ENCODE measurements at places on chromosomes 12 and 14. TPM values are rescaled to one million over a fixed set of nuclear protein-coding genes. Genes with fewer than 3 reads are reported as not detected.

Gene CAPS2
- 32.6 TPM for total RNA-seq

Gene TGM1
- 20.9 TPM for total RNA-seq

Gene B3GNT4
- total RNA-seq: 0.30 TPM

Gene PYGL
- total RNA-seq: 50.0 TPM

DNA sequence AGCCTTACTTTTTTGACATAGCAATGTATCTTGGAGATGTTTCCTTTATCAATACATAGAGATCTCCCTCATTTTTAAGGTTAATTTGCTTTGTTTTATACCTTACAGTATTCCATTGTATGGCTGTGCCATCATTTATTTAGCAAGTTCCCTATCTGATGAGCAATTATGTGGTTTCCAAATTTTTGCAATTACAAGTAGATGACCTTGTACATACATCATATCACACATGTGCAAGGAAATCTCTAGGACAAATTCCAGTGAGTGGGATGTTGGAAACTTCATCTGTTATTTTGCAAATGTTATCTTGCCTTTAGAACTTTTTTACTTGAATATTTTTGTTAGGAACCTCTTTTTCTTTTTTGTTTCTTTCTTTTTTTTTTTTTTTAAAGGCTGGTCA is 49.7 kb downstream of the DRAM1 start:
- no peaks in the 10 kb centered on the region for H3K36me3 ChIP-seq
- H3K4me3 ChIP-seq: no peak overlapping the region
- H3K27ac ChIP-seq: no peak overlapping the region
- peaks cover 10% of the 10 kb centered on the region for H3K4me1 ChIP-seq

DNA sequence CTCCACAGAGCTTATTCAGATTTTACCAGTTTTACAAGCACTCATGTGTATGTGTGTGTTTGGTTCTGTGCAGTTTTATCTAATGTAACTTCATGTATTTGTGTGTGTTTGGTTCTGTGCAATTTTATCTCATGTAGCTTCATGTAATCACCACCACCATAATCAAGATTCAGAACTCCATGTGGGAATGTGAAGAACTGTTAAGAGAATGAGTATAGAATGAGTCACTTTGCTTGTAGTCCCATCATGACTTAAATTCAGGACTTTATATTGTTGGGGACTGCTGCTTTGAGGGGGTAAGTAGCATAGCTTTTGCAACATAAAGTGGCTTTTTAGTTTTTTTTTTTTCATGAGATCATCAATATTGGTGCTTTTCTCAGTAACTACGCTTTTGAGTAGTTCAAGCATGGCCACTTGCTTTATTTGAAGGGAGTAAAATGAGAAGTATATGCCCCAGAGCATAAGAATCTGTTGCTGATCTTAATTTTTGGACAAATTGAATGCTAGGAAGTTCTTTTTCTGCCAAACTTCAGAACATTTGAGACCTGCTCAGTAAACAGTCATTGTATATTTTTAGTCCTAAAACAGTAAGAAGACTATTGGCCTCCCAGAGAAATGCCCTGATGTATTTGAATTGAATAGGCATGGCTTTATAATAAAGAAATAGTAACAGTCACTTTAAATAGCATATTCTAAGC is 28.8 kb downstream of the PROX2 start:
- H3K36me3 ChIP-seq: no peaks in the 10 kb centered on the region
- no peak for DNase-seq
- no peaks in the 10 kb centered on the region for H3K27me3 ChIP-seq
- no peaks in the 10 kb centered on the region for H3K4me1 ChIP-seq
- no peak overlapping the region for H3K27ac ChIP-seq
- H3K4me3 ChIP-seq: no peak overlapping the region

- H3K4me3 ChIP-seq: no peak overlapping the region
- no peaks in the 10 kb centered on the region for H3K4me1 ChIP-seq
- no peak for DNase-seq
- H3K27me3 ChIP-seq: no peaks in the 10 kb centered on the region
These were observed 73.0 kb downstream of the TSHR start for GRCh38 chr14:81028461-81028860.

- H3K4me3 ChIP-seq: no peak overlapping the region
- no peaks in the 10 kb centered on the region for H3K36me3 ChIP-seq
- no peak for DNase-seq
- H3K27ac ChIP-seq: no peak overlapping the region
- no peaks in the 10 kb centered on the region for H3K4me1 ChIP-seq
- H3K27me3 ChIP-seq: no peaks in the 10 kb centered on the region
These were observed 366.0 kb upstream of the USP15 start for GRCh38 chr12:61894168-61894567.

GRCh38 chr14:71397371-71397770 is 490.1 kb downstream of the PCNX1 start:
- H3K4me1 ChIP-seq: peaks cover 19% of the 10 kb centered on the region
- DNase-seq: no peak
- no peak overlapping the region for H3K27ac ChIP-seq
- no peaks in the 10 kb centered on the region for H3K27me3 ChIP-seq

GRCh38 chr14:81018684-81019083 is 63.3 kb downstream of the TSHR start:
- H3K36me3 ChIP-seq: no peaks in the 10 kb centered on the region
- H3K27ac ChIP-seq: no peak overlapping the region
- H3K4me1 ChIP-seq: no peaks in the 10 kb centered on the region
- no peaks in the 10 kb centered on the region for H3K27me3 ChIP-seq

- peak; percentile 7 for DNase-seq
- no peaks in the 10 kb centered on the region for H3K27me3 ChIP-seq
- no peaks in the 10 kb centered on the region for H3K4me1 ChIP-seq
- no peak overlapping the region for H3K27ac ChIP-seq
- no peaks in the 10 kb centered on the region for H3K36me3 ChIP-seq
These were observed 58.1 kb upstream of the RMST start for GRCh38 chr12:97404543-97404942.
